Naive B cell (primary cell): ENCODE measurements at places on chromosomes 13 and 19. TPM values are rescaled to one million over a fixed set of nuclear protein-coding genes. Genes with fewer than 3 reads are reported as not detected.
A peak's percentile ranks its signal among the peaks of the same experiment; 100 is the strongest.

GRCh38 chr19:9058905-9059667 is 27.8 kb upstream of the OR1M1 start:
- no peak overlapping the region for H3K27ac ChIP-seq

DNA sequence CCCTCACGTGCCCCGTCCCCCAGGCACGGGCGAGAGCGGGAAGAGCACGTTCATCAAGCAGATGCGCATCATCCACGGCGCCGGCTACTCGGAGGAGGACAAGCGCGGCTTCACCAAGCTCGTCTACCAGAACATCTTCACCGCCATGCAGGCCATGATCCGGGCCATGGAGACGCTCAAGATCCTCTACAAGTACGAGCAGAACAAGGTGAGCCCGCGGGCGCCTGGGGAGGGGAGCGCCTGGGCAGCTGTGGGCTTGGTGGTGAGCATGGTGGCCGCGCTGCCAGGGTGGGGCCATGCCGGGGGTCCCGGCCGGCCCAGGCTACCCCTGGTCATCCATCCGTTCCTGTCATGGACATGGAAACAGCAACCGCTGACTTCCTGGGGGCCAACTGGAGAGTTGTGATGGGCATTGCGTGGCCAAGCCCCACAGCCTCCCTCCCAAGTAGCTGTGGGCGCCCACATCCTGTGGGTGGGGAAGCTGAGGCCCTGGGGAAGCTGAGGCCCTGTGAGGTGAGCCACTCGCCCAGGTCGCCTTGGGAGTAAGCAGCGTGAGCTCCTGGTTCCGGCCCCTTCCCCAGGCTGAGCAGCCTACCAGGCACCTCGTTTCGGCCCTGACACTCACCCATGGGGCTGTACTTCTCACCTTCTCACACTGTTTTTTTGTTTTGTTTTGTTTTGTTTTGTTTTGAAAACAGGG is 16.1 kb downstream of the GNA11 start:
- H3K27ac ChIP-seq: no peak overlapping the region
- no peak for DNase-seq
- peaks cover 17% of the 10 kb centered on the region for H3K4me1 ChIP-seq
- no peaks in the 10 kb centered on the region for H3K36me3 ChIP-seq
- H3K27me3 ChIP-seq: no peaks in the 10 kb centered on the region

- peak within 1 kb of the TSS; percentile 88 for H3K4me3 ChIP-seq
- peaks cover 9% of the 10 kb centered on the region for H3K36me3 ChIP-seq
- no peaks in the 10 kb centered on the region for H3K27me3 ChIP-seq
- peak within 1 kb of the TSS; percentile 88 for H3K27ac ChIP-seq
Observed at GRCh38 chr19:3062165-3063105, at the start of gene TLE5. TLE5 (minus strand) TSS chr19:3062495; CDS start chr19:3062200, 295 bp downstream.

DNA sequence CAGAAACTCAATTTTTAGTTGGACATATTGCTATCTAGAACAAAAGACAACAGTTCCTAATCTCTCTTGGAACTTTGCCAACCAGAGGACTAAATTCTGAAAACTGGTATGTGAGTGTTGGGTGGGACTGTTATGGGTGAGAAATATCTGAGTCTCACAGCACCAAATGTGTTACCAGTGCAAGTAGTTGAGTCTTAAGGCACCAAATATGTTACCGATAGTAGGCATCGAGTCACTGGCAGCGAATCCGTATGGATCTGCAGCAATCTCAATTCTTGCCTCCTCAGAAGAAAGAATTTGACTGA is 575.2 kb downstream of the DACH1 start:
- DNase-seq: no peak
- H3K4me1 ChIP-seq: peaks cover 15% of the 10 kb centered on the region
- H3K36me3 ChIP-seq: peaks cover 8% of the 10 kb centered on the region
- H3K27ac ChIP-seq: peak overlapping the region; percentile 94
- H3K27me3 ChIP-seq: no peaks in the 10 kb centered on the region
- no peak overlapping the region for H3K4me3 ChIP-seq

DNA sequence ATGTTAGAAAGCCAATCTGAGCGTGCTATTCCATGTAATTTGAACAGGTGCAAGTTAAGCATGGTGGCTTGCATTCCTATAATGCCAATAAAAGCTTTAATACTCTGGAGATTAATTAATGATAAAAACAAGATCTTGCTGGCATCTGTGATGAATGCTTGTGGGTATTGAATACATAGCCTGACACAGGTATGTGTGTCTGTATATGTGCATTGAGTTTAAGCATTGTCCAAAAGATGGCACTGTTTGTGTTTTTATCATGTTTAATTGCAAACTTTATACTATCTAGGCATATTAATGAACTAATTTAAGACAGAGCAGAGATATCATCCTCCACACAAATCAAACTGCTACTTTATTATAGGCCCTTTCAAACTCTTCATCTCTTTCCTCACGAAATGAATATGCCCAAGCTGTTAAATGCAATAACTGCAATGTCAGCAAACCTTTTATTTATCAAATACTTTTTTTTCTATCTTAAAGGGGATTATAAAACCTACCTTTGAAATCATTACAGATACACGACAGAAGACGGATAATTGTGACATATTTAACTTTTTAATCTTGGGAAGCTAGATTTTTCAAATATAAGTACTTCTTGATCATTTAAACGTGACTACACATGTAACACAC is 86.5 kb downstream of the TNFSF11 start:
- peaks cover 28% of the 10 kb centered on the region for H3K27me3 ChIP-seq
- no peak overlapping the region for H3K4me3 ChIP-seq
- no peak for DNase-seq
- H3K36me3 ChIP-seq: no peaks in the 10 kb centered on the region

FAM216B gene
- polyA plus RNA-seq: not detected

DNA sequence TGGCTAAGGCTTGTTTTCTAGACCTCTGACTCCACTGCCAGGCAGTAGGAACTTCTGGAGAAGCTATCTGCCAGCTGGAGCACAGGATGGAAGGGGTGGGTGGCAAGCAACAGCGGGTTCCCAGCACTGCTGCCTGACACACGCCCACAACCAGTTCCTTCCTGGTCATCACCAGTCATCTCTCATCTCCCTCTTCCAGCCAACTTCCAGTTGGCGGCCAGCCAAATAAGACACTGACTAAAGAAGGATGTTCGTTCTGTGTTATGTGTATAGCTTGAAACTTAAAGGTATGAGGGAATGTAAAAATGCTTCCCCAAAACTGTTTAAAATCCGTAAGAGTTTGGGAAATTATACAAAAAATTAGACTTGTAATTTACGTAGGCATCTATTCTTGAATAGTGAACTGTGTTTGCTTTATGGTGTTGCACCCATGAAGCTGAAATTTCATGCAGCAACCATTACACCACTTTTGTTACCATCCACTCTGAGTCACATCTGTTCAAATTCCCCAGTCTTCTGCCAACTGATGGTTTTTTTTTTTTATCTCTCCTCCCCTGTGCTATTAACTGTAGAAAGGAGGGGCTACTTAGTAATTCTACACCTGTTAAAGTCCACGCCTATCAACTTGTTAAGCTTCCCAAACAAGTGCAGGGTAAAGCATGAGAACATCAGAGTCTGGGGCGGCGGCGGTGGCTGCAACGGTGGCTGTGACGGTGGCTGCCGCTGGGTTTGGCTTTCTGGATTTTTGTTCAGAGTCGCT is 86.2 kb upstream of the FRY start:
- no peak overlapping the region for H3K27ac ChIP-seq
- no peaks in the 10 kb centered on the region for H3K27me3 ChIP-seq
- H3K4me1 ChIP-seq: no peaks in the 10 kb centered on the region
- no peaks in the 10 kb centered on the region for H3K36me3 ChIP-seq
- DNase-seq: no peak
